AG04450 (cell line): ENCODE measurements at places on chromosomes 3 and 15.

GRCh38 chr15:77417602-77418001 lies 2.3 kb downstream of the PEAK1 start:
- DNase-seq, result no peak

- peak; percentile 8 for DNase-seq
These were observed 54.9 kb downstream of the SLCO3A1 start for GRCh38 chr15:91908391-91908790.

DNA sequence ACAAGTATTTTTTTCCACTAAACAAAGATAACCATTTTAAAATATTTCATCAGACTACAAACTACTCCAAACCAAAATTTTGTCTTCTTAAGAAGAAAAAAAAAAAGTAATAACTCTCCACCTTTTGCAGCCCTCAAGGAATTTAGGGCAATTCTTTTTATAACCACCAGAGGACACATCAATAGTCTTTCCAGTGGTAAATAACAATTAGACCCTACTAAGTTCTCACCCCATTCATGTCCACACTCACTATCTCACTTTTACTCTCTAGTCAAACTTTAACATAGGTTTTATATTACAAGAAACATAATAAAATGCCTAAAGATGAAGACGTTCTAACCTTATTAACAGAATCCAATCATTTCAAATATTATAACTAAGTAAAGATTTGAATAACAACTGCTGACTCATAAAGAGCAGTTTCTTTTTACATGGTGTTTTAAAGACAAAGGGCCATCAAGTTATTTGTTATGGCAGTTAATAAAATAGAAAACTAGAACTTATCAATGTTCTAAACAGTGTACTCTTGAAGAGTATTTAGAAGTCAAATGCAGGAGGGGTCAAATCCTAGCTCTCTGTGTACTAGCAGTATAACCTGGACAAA lies 33.0 kb downstream of the CCDC39 start:
- no peak for DNase-seq

GRCh38 chr3:160330109-160330508 lies 68.9 kb downstream of the IFT80 start:
- no peak for DNase-seq

DNA sequence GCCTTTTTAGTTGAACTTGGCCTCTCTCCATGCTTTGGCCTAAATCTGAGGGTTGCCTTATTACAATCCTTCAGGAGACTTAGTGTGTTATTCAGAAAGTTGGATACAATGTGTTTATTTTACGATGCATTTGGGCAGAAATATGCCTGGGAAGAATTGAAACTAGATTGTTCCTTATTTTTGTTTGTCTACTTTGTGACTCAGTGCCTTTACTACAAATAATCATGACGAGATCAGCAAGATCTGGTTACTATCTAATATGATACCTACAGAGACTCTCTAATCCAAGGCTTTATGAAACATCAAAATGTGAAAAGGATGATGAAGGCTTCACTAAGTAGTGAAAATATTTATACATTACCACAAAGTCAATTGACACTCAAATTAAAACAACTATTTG lies 82.2 kb downstream of the RBMS3 start:
- no peak for DNase-seq

DNA sequence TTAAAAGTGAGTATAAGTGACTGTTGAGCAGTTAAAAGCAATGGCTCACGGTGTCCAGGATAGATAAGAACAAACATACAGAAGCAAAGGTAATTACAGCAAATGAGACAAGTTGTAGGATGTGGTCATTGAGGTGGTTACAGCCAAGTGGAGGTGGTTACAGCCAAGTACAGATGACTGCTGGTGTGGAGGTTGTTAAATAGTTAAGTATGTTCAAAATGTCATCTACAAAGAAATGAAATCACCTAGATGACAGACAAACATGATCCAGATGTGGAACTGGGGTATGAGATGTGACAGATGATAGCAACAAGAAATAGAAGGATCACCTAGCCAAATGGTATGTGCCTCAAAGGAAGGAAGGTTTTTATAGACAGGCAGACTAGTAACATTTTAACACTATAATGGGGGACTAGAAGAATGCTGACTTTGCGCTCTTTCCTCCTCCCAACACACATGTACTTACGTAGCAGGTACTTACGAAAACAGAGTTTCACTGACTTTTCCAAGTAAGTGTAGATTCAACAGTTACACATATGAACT lies 6.8 kb upstream of the ANKRD28 start:
- no peak for DNase-seq

DNA sequence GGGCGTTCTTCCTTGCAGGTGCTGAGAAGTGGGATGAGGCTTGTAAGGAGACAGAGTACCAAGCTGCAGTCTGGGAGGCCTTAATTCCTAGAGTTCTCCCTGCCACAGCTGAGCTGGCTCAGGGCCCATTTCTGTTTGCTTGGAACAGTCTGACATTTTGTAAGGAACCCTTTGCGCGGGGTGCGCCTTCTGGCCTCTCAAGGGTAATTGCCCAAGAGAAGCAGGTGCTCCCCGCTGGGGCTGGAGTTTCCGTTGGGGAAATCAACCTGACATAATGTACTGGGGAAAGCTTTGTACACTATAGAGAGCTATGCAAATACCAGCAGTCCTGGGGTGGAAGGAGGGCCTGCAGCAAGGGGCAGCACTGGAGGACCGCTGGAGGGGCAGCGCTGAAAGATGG lies 83.6 kb downstream of the HMG20A start:
- DNase-seq, result no peak

DNA sequence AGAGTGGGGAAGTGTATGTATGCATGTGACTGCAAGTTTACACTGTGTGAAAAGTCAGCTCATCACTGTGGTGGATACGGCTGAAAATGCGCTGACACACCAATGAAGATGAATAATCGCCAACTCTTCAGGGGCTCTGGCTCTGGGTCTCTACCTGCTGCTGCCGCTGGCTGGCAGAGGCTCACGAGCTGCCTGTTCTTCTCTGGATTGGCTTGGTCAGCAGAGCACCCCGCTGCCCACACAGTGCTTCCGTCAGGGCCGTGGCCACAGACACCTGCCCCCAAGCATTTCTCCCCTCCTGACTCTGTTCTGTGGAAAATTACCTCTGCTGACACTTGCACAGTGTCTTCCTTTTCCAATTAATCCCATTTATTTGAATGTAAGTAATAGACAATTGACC lies 215.5 kb downstream of the GAP43 start:
- DNase-seq, result no peak

GRCh38 chr15:45402955-45403877 lies 24.9 kb upstream of the GATM start:
- DNase-seq, result no peak

- DNase-seq, result no peak
These were observed 19.6 kb downstream of the ATG7 start for GRCh38 chr3:11291808-11292207.

GRCh38 chr3:27456554-27456953 lies 27.6 kb downstream of the SLC4A7 start:
- no peak for DNase-seq

- no peak for DNase-seq
These were observed 29.8 kb downstream of the PLA1A start for GRCh38 chr3:119627461-119627860.

DNA sequence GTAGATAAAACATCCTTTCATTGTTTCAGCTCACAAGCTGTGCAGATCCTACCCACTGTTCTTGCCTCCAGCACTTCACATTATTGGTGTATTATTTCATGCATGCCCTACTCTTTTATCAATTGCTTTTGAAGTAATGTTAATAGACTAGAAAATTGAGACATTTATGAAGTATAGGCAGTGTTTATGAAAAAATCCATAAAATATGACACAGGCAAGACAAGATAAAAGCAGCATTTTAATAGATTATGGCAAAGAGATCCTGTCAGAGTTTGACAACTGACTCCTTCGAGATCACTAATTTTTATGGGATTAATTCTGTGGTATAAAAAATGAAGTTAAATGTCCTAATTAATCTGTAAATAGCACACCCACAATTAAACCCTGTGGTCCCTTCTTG lies 217.2 kb upstream of the NANOGP8 start:
- DNase-seq, result no peak

GRCh38 chr3:46624975-46625490 lies 12.7 kb downstream of the FAM240A start:
- no peak for DNase-seq

DNA sequence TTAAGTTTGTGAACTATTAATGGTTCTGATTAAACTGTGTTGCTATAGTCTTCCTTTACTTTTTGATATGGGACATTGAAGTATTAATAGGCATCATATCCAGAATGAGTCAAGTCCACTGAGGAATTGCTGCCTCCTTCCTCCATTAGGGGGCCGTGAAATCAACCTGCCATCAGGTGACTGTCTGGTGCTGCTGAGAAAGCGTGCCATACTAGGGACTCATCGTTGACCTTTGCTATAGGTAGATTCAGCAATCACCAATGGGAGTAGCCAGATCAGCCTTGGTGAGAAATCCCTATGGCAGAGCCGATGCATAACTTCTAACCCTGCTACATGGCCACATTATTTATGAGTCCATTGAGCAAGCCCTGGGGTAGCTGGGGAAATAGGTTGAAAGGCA lies 30.1 kb upstream of the SLC28A2 start:
- no peak for DNase-seq

GRCh38 chr15:45429941-45430792 lies 51.8 kb upstream of the GATM start:
- DNase-seq, result peak; percentile 10

GRCh38 chr3:142929109-142929508 lies 34.4 kb downstream of the PAQR9 start:
- DNase-seq, result no peak

GRCh38 chr15:75570126-75570845 lies 8.8 kb downstream of the PTPN9 start:
- no peak for DNase-seq

- peak; percentile 37 for DNase-seq
These were observed 84.6 kb downstream of the DGKG start for GRCh38 chr3:186277268-186277909.

- DNase-seq, result no peak
These were observed 387.4 kb upstream of the ROBO2 start for GRCh38 chr3:76652524-76652923.

GRCh38 chr3:64501298-64501906 lies 186.4 kb downstream of the ADAMTS9 start:
- DNase-seq, result peak; percentile 96

DNA sequence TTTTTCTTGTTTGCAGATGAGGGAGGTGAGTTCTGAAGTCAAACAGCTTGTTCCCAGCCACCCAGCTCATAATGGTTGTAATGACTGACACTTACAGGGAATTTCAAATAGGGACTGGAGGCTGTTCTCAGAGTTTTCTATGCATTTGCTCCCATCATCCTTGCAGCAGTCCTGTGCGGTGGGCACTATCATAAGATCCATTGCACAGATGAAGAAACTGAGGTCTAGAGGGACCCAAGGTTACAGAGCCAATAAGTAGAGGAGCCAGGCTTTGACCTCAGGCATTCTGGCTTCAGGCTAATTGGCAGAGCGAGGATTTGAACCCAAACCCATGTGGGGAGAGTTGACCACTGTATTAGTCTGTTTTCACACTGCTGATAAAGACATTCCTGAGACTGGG lies 32.4 kb downstream of the FAH start:
- DNase-seq, result no peak
